A172 (cell line): ENCODE measurements at places on chromosomes 3 and 15.

DNA sequence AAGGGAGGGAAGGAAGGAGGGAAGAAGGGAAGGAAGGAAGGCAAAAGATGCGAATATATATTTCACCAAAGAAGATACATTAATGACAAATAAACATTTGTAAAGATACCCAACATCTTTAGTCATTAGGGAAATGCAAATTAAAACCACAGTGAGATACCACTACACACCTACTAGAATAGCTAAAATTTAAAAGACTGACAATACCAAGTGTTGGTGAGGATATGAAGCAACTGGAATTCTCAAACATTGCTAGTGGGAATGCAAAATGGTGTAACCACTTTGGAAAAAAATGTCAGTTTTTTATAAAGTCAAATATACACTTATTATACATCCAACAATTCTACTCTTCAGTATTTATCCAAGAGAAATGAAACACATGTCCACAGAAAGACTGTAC is 4.3 kb upstream of the COLQ start:
- no peak for DNase-seq

- no peak for DNase-seq
Observed at GRCh38 chr3:188352196-188352927, 198.4 kb downstream of the LPP start.

DNA sequence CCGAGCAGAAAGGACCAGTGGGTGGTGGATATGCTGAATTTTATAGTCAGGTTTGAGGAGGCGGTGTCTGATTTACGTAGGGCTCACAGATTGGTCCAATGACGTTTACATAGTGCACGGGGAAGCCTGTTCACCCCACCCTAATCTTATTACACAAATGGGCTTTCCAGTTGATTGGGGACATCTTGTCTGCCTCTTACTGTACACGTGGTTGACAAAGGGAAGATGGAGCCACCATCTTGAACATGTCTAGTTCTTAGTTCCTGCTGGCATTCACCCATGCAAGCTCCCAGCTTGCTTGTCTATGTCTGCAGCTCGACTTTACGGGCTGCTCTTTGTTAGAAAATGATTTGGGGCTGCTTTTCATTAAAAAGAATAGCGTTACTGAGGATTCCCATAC is 332.0 kb upstream of the SLCO3A1 start:
- no peak for DNase-seq

DNA sequence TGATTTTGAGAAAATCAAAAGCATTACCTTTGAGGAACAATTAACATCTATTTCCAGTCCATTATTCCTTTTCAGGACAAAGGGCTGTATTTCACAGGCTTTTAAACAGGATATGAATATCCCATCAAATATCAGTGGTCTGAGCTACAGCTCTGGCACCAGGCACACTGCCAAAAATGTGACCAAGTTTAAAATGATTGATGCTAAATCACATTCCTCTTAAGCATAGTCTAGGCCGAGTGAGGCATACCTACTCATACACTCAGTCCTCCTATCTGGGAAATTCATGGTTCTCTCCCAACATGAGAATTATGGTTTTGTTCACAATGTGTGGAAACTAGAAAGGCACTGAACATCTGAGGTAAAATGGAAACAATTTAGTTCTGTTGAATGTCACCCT is 683.5 kb downstream of the TUSC7 start:
- DNase-seq: no peak

GRCh38 chr3:64319391-64319790 is 94.1 kb upstream of the PRICKLE2 start:
- DNase-seq: no peak

DNA sequence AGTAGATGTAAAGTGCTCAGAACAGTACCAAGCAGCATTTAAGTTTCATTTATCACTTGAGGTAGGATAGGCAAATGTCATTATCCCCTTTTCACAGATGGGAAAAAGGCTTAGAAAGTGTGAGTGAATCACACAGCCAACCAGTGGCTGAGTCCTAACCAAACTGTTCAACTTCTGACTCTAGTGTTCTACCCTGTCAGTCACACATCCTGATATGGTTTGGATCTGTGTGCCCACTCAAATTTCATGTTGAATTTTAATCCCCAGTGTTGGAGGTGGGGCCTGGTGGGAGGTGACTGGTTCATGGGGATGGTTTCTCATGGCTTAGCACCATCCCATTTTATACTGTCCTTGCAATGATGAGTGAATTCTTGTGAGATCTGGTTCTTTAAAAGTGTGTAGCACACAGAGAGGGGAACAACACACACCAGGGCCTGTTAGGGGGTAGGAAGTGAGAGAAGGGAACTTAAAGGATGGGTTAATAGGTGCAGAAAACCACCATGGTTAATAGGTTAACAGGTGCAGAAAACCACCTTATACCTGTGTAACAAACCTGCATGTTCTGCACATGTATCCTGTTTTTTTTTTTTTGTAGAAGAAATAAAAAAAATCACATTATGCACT is 304.7 kb downstream of the SUCLG2 start:
- DNase-seq: peak; percentile 2

DNA sequence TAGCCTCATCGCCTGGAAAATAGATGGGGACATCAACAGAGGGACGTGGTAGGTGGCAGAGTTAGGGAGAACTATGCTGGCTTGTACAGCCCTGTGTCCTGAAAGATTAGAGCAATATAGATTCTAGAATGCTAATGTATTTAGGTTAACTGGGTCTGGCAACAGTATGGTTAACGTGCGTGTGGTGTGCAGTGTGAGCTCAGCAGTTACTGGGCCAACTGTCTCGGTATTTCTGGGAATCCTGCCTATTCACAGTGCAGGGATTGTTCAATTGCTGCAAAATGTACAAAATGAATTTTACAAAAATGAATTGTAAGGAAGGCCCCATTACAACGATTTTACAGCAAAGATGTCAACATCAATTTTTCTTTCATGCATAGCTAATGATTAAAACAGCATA is 20.6 kb downstream of the MEIS2 start:
- DNase-seq: no peak

GRCh38 chr3:153567556-153567955 is 405.5 kb downstream of the RAP2B start:
- DNase-seq: no peak

DNA sequence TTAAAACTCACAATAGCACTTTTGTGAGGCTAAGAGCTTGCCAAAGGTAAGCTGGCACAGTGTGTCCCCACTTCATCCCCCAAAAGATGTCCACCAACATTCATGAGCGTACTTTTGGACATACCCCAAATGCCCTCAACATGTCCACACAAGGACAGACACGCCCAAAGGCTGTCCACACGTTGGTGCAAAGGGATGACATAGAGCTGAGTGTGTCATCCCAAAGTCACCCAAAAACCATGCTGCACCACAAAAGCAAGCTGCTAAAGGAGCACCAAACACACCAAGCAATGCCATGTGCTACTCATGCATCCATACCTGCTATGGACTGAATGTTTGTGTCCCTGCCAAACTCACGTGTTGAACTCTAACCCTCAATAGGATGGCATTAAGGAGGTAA is 57.9 kb downstream of the KLF13 start:
- no peak for DNase-seq

DNA sequence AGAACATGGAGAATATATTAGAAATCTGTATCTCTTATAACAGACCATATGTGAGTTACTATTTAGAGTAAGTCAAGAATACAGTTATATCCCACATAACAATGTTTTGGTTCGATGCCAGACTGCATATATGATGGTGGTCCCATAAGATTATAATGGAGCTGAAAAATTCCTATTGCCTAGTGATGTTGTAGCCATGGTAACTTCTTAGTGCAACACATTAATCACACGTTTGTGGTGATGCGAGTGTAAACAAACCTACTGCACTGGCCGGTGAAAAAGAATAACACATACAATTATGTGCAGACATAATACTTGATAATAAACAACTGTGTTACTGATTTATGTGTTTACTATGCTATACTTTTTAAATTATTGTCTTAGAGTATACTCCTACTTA is 69.8 kb upstream of the MNS1 start:
- no peak for DNase-seq

- no peak for DNase-seq
Observed at GRCh38 chr3:58804914-58805313, 138.3 kb upstream of the FAM3D start.

GRCh38 chr3:11240496-11240895 is 31.7 kb upstream of the ATG7 start:
- no peak for DNase-seq

DNA sequence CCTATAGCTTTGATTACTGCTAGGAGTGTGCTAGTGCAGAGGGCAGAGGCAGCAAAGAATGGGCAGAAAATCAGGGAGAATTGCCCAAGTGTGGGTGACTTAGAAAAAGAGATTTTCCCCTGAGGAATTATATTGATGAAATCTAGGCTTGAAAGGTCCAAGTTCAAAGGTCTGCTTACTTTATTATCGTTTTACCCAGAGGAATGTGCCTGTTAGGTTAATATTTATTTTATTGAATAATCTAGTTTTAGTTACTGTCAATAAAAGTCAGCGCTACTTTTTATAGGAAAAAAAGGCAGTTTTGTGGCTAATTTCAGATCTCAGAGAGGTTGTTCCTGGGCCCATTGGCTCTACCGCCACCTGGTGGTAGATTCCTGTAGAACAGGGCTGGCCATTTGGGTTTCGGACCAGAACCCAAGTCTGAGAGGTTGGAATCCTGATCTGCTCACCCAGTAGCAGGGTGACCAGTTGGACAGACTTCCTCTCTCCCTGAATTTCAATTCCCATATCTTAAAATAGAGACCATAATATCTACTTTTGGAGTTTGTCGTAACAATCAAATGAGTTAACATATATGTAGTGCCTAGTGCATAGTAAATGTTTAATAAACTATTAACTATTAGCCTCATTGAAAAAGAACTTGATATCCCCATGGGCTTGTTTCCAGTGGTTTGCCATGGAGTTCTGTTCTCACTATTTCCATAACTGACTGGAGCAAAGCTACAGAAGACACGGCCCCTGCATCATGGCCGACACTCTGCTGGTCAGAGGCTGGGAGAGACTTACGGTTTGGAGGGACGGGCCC is 62.7 kb upstream of the ZNF148 start:
- peak; percentile 49 for DNase-seq

DNA sequence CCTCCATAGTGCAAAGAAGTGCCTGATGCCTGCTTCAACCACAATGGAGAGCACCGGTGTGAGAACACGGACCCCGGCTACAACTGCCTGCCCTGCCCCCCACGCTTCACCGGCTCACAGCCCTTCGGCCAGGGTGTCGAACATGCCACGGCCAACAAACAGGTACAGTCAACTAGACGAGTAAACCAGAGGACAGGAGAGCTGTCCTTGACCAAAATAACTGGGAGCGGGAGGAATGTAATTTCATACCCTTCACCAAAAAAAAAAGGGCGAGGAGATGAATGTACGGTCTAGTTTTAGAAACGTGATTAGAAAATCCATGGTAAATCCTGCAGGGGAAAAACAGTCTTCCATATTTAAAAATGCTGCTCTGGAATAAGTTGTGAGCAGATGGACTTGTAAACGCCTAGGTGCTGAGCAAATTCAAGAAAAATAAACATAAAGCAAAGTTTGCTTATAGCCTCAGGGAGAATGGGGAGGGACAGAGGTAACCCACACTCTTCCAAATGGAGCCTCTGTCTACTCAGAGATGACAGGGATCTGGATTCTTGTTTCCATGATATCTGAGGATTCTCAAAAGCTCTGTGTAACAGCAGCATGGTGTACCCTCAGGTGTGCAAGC is 8.4 kb downstream of the THBS1 start:
- DNase-seq: no peak

DNA sequence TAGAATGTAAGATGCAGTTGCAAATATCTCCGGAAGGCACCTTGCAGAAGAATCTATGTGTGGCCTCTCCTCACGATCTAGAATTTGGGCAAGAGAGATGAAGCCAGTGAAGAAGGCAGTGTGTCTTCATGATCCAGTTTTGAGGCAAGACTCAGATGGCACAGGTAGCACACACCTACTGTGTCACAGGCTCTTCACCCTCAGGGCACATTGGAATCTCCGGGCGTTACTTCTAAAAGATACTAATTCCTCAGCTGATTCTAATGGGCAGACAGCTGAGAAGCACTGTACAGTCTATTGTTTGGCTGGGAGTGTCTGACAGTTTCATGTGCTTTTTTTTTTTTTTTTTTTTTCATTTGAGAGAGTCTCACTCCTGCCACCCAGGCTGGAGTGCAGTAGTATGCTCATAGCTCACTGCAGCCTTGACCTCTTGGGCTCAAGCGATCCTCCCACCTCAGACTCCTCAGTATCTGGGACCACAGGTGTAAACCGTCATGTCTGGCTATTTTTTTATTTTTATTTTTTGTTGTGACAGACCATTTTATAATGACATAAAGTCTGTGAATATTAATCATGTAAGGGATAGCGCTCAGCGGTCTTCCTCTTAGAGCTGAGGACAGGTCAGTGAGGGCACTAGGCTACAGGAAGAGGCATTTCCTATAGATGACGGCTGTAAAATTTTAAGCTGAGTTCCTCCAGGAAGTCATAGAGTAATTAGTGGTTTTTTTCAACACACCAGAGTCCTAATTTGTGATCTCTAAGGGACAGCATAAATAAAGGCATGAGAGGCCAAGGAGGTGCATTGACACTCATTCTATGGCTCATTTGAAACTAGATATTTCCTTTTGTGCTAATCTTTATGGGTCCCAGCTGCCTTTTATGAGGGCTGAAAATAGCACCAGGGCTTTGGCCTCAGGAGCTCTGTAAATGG is 4.0 kb downstream of the C3orf52 start:
- DNase-seq: peak; percentile 45

DNA sequence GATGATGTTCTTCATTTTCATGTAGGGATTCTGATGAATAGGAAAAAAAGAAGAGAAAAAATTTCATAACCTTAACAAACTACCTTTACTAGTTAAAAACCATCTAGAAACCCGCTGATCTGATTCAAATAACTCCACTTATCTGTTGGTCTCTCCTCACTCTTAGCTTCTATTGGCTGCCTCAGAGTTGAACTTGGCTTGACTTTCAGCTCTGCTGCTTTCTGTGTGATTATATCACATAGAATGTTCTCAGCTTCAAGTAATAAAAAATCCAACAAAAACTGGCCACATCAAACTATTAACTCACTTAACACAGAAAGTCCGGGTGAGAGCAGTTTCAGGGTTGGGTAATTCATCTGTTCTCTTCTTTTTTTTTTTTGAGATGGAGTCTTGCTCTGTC is 126.8 kb upstream of the RASGRP1 start:
- DNase-seq: no peak

- no peak for DNase-seq
Observed at GRCh38 chr3:139554628-139555027, 15.1 kb upstream of the RBP1 start.

GRCh38 chr3:188471723-188472122 is 317.8 kb downstream of the LPP start:
- no peak for DNase-seq

DNA sequence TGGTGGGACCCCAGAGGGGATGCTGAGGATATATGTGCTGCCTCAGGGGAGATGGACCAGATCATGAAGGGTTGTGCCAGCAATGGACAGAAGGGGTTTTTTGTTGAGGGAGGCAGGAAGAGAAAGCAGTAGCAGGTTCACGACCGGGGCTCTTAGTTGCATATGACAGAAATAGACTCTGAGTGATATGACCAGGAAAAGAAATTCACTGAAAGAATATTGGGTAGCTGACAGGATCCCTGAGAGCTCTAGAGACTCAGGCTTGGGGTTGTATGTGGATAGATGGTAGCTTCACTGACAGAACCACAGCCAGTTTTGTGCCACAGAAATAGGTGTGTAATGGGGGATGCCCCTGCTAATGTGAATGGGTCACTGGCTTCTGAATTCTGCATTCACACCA is 241.6 kb downstream of the ZNF621 start:
- no peak for DNase-seq
